Smooth muscle cell of the brain vasculature (primary cell): ENCODE measurements at places on chromosomes 3 and 15.

- no peak for DNase-seq
Measured at GRCh38 chr3:155426524-155427230, 133.2 kb upstream of the STRIT1 start.

- DNase-seq = no peak
Measured at GRCh38 chr15:97623091-97623661, 337.3 kb upstream of the ARRDC4 start.

GRCh38 chr3:882533-882932, 210.3 kb upstream of the CNTN6 start:
- no peak for DNase-seq

DNA sequence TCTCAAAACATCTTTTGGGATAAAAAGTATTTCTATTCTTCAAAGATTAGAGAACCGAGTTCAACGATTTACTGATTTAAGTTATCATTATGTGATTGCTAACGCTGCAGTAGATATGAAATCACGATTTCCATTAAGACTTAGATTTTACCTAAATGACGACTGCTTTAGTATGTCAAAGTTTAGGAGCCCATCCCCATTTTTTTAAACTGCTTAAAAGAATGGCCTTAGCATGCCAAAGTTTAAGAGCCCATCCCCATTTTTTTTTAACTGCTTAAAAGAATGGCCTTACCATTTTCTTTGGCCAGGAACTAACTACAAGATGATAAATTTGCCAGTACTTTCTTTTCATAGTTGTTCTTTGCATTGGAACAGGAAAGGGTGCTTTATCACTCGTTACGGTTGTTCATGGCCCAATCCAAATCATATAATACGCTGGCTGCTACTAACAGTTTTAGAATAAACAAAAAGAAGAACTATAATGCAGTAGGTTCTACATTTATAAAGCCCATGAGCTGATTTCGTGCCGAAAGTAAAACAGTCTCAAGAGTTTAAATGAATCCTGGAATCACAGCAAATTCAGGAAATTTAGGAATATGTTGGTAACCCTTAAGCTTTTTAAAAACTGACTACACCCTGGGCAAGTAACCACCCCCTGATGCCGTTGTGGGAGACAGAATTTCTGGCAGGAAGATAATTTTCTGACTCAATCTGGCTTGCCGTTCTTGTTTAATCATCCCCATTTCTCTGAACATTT, 869 bp upstream of the TSC22D2 start:
- no peak for DNase-seq

DNA sequence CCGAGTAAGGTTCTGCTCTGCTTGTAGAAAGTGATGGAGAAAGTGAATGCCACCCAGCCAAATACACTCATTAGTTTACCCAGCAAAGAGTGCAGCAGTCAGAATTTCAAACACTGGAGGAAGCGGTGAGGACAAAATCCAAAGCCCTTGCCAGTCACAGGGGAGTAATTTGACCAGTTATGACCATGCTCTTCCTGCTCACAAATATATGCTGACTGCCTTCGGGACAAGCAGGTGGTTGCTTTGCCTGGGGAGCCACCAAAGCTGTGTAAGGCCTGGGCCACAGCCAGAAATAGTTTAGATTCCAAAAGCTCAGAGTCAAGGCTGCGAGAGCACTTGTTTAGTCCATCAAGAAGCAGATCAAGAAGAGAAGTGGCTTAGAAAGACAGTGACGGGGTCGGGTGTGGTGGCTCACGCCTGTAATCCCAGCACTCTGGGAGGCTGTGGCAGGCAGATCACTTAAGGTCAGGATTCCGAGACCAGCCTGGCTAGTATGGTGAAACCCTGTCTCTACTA, 51.0 kb upstream of the ATP13A3 start:
- no peak for DNase-seq

GRCh38 chr3:129824926-129825541, 68.5 kb downstream of the TMCC1 start:
- DNase-seq = peak; percentile 26

GRCh38 chr3:107307205-107307604, 70.0 kb upstream of the CCDC54 start:
- DNase-seq = no peak

- DNase-seq = no peak
Measured at GRCh38 chr15:84834969-84835368, 17.8 kb downstream of the ALPK3 start.

- DNase-seq = no peak
Measured at GRCh38 chr3:21752749-21753347, 1.8 kb upstream of the ZNF385D start.

GRCh38 chr3:168138421-168138820, 42.7 kb upstream of the GOLIM4 start:
- DNase-seq = no peak

DNA sequence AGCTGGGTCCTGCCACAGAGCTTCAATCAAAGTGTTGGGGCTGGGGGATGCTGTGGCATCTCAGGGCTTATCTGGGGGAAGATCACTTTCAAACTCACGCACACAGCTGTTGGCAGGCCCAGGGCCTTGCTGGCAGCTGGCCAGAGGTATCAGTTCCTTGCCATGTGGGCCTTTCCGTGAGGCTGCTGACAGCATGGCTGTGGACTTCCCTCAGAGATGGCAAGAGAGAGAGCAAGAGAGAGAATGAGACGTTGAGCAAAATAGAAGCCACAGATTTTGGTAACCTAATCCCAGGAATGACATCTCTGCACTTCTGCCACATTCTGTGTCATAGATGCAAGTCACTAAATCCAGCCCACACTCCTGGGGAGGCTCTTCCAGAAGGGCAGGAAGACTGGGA, 91.0 kb downstream of the TPRG1 start:
- DNase-seq = no peak

- no peak for DNase-seq
Measured at GRCh38 chr15:79494384-79494909, 62.3 kb downstream of the MINAR1 start.

GRCh38 chr15:62431008-62431797, 266.1 kb upstream of the C2CD4B start:
- DNase-seq = no peak

DNA sequence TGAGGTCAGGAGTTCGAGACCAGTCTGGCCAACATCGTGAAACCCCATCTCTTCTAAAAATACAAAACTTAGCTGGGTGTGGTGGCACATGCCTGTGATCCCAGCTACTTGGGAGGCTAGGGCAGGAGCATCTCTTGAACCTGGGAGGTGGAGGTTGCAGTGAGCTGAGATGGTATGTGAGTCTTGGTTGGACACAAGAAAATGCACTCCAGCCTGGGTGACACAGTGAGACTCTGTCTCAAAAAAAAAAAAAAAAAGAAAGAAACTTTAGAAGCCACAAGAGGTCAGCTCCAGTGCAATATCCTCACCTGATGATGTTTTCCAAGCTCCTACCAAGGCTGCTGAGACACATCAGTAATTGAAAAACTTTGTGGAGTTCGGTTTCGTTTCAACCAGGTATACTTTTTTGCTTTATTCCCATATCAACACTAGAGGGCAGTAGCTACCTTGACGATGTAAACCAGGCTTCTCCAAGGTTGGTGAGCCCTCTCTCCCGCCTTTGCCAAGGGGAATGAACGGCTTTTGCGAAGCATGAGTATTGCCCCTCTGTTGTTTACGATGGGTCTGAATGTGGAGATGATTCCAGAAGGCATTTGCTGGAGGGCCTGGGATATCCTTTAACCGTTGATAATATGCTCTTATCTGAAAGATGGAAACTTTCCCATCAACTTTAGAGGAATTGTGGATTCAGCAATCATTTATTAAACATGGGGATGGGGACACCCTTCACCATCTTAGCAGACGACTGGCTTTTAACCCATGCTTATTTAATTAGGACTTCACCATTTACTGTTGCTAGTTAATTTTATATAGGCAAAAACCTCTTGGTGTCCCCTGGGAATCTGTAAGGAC, 202.8 kb downstream of the SV2B start:
- DNase-seq = peak; percentile 4

DNA sequence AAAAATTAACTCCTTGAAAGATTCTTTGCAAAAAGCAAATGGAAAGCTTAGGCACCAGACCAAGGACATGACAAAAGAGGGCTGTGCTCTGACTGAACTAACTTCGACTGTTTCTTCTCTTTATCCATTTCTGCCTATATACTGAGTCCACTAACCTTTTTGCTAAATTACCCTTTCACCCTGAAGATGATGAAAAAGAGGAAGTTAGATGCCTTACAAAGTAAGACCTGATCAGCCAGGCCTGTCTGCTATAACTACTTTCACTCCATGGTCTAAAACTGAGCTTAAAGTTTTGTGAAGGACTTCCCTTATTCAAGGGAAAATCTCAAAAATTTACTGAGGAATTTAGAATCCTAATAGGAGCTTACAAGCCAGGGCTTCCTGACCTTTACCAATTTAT, 6.2 kb upstream of the IGSF10 start:
- no peak for DNase-seq

DNA sequence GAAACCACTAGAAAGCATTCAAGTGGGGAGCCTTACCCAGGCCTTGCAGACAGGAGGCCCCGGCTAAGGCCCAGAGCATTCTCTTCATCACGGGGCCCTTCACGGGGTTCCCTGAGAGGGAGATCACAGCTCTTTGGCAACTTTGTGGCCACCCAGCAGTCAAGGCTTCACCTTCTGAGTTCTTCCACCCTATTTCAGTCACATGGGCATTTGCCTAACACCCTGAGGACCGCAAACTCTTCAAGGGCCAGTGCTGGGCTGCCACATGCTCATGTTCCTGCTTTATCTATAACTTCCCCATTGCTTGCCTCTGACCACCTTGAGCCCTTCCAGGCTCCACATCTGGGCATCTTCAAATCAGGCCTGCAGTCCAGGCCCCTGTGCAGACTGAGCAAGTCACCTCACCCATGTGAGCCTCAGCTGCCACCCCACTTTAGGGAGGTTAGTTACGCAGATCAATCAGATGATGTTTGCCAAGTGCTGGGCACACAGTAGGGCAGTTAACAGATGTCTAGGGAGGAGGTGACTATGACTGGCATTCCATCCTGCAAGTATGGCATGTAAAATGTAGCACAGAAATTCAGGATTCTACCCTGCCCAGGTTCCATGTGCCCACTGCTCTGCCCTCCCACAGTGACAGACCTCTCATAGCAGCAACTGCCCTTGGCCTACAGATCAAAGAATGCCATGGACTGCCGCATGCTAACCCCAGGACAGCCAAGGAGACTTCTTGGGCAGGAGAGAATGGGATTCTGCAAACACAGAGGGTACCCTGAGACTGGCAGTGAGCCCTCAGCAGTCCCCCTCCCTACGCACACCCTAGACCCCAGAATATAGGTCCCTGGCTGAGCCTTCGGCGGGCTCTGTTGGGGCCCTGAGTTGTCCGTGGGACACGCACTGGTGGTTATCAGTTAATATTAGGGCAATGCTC, 37.6 kb upstream of the ZNF710 start:
- no peak for DNase-seq

DNA sequence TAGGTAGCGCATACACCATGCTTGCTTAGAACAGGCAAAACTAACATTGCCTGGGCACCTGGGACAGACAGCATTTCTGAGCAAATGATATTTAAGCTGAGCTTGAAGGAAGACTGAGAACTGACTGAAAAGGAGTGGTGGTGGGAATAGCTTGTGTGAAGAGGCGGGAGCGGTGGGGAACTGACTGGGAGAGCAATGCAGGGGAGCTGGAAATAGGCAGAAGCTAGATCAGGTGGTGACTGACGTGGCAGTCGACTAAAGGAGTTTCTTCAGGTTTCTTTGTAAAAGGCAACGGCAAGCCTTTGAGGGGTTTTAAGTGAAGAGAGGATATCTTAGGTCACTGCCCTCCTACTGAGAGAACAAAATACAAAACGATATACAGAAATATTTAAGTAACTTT, 61.8 kb downstream of the NEO1 start:
- no peak for DNase-seq

- DNase-seq = no peak
Measured at GRCh38 chr15:70802629-70803028, 39.3 kb upstream of the UACA start.

DNA sequence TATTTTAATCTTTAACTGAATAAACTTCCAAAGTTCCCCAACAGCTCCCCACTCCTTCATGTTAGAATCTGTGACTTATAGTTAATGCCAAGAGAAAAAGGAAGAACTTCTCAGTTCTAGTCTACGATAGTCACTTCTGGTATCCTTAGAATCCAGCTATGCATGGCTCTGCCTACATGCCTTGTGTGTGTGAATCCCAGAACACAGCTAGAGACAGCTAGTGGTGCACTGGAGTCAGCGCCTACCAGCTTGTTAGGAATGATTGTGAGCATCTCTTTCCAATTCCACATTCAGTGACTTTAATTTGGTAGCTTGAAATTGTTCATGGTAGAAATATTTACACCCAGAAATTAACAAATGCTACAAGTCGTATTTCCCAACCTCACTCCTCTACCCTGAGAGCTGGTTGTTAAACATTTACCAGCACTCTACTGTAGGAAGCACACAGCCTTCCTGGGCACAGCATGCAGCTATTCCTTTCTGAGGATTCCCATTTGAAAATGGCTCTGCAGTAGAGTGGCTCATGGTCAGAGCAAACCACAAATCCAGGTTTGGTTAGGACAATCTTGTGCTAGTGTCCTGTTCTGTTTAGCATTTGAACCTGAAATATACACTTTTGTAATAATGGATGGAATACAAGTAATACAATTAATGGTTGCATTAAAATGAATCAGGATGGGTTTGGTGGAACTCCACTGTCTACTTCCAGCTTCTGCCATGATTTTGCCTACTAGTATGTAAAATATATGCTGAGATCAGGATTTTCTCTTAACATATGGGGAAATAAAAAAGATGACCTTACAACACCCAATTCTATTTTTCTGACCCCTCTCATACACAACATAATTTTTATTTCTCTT, 371.0 kb upstream of the GBE1 start:
- no peak for DNase-seq

GRCh38 chr3:125191730-125192129, 20.8 kb downstream of the SLC12A8 start:
- no peak for DNase-seq

DNA sequence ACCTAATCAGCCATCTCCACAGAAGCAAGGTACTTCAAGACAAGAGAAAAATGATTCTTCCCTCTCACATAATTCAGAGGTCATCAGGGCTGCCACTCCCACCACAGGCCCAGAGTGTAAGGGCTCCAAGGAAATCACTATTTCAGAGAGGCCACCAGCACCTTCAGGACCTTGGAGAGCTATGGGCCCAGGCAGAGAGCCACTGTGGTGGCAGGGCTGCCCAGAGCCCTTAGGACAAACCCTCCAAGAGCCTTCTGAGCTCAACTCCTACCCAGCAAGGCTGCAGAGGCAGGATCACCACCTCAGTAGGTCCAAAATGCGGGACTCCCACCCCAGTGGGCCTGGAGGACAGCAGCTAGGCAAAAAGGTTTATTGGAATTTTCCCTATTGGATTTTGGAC, 17.9 kb upstream of the FAN1 start:
- DNase-seq = no peak

- no peak for DNase-seq
Measured at GRCh38 chr3:114418107-114418506, 124.3 kb downstream of the TIGIT start.

DNA sequence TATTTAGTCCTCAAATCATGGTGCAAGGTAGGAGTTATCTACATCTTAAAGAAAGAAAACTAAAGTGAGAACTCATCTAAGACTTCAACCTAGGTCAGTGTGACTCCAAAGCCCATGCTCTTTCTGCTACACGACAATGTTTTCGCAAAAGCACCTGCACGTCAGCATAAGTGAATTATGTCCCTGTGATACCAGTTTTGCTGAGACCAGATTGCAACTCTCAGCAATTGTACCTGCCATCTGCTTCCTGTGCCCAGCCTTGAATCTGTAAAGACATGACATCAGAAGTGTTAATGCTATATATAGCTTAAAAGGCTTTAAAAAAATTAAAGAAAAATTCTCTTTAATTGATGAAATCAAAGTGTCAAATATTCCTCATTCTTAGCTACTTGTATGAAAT, 43.4 kb downstream of the RETNLB start:
- no peak for DNase-seq
